ENCODE measurements at places on chromosomes 3 and 15.

DNA sequence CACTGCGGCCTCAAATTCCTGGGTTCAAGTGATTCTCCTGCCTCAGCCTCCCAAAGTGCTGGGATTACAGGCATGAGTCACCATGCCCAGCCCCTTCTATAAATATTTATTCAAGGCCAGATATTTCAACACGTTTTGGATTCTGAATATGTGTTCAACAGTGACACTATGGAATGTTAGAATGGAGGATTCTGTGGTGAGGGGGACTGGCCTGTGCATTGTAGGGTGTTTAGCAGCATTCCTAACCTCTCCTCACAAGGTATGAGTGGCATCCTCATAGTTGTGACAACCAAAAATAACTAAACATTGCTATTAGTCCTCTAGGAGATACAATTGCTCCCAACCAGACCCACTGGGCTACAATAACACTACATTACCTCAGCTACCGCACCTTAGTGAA lies 104.0 kb upstream of the ATP10A start:
- no peak for DNase-seq

- DNase-seq = no peak
These were observed 59.1 kb downstream of the TGFBR2 start for GRCh38 chr3:30665539-30665938.

DNA sequence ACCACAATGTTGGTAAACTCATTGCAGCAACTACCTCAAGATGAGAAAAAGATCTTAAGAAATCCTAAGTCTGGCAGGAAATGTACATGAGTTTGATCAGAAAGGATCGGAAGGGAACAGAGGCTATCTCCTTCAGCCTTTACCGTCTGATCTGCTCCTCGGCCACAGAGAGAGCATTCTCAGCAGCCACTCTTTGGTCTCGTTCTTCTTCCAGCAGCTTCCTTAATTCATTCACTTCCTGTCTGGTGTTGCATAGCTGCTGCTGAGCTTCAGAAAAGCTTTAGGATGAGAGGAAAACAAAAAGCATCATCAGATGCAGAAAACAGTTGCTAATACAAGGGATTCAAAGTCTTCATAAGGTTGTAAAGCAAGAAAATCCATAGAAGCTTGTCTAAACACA lies 6.6 kb upstream of the HCLS1 start:
- no peak for DNase-seq

DNA sequence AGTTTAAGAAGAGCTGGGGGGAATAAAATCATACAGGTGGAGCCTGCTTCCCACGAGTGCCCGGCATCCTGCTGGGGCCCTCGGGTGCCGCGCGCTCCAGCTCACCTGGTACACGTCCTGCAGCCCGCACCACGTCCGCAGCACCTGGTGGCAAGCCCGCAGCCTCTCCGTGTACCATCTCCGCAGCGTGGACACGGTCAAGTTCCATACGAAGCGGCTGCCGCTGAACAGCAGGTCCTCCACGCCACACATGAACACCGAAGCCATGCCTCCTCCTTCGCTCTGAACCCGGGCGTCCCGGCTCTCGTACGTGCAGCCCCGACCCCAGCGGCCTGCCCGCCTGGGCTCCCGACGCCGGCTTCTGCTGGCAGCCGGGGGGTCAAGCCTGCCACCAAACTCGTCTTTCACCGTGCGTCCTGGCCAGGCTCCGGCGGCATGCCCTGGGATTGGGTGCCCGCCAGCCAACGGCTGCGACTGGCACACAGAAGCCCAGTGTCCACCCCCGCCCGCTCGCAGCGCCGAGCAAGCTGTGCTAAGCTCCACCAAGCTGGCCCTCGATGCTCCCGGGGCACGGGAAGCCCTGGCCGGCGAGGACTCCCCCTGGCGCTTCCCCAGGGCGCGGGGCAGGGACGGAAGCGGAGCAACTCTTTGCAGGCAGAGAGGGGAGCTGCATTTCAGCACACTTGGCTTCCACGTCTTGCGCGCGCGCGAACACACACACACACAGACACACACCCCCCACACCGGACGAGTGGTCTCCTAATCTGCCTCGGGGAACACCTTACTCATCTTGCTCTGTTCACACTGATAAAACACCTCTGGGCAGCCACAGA lies at the start of gene FRMD4B:
FRMD4B (minus strand) TSS at position 366 of the 833 bp plus-strand sequence; CDS start at position 267, 99 bp downstream.
- DNase-seq = no peak

DNA sequence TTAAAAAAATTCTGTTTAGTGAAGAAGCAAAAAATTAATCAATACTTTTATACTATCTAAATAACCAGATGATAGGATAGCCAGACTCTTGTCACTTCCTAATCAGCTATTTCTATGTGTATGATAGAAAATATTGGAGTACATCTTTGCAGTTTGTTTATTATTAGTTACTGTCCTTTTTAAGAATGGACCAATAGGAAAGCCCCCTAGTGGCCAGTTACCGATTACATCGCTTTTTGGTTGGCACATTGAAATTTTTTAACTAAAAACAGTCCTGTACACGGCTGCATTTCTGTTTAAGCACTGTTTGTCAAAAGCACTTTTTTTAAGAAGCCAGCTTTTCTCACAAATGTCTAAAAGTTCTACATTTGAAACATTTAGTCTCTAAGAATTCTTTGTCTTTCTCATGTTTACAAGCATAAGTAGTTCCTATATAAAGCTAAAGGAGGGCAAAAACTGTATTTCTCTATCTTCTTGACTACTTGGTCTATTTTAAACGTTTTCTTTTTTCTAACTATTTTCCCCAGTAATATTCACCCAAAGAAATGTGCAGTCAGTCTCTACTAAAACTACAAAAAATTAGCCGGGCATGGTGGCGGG lies 253.2 kb upstream of the LRTM1 start:
- DNase-seq = no peak

Measured in T-cell (primary cell).